NCI-H1417 (cell line): ENCODE measurements at places on chromosomes 3 and 15.

- DNase-seq, result peak; percentile 84
Measured at GRCh38 chr3:72446218-72447058, 401.8 kb downstream of the SHQ1 start.

DNA sequence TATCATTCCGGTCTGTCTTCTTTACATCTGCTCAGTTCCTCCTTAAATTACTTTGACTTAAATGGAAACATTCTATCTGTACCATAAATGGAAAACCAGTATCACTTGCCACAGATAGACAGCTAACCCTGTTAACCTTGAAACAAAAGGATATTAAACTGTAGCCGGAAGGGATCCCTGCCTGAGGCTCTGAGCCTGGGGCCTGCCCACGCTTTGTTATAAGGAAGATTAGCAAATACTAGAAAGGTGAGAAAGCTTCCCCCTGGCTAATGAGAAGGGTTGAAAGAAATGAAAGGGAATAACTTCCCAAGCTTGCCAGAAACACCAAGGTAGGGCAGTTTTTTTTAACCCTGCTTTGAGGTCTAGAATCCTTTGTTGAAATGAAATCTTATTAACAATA lies 927.6 kb downstream of the FHIT start:
- DNase-seq, result no peak

DNA sequence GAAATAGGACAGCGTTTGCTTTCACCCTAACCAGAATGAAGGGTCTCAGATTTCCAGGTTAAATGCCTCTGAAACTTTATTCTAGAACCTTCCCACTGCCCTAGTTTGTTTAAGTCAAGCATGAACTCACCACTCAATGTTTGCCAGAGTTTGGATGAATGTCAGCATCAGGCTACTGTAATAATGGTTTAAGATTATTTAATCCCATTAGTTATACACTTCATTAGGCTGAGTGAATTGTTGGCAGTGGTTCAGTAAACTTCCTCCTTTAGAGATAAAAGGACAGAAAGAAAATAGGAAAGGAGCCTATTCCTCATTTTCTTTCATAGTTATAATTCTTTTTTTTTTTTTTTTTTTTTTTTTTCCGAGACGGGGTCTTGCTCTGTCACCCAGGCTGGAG lies 401.9 kb upstream of the TPRG1 start:
- DNase-seq, result no peak

DNA sequence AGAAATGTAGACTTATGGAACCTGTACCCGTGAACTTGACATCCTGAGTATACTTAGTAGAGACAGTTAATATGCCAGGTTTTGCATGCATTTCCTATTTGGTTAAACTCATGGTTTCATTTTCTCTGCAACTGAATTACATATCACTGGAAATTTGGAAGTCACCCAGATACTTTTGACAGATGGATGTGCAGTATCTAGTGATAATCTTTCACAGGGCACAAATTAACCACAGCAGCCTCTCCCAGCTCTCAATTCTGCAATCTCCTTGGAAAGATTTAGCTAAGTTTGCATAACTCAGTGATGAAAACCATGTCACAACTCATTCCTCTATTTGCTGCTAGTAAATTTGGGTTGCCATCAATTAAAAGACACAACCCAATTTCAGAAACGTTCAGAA lies 162.3 kb upstream of the TPM1 start:
- DNase-seq, result no peak

GRCh38 chr3:45414823-45415222 lies 26.4 kb downstream of the LARS2 start:
- no peak for DNase-seq

DNA sequence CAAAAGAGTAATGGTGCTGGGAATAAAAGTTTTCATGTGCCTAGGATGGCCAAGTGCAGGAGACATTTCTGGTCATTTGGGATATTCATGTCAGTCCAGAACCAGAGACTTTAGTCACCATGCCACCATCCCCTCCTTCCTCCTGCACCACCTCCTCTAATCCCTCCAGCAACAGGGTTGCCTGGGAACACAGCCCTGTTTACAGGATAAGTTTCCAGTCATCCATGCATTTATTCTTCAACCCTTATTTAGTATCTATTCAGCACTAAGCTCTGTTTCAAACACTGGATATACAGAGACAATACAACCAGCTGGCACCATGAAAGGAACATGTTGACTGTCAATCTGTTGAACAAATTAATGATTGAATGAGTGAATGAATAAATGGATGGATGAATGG lies 211.7 kb downstream of the CLSTN2 start:
- no peak for DNase-seq

DNA sequence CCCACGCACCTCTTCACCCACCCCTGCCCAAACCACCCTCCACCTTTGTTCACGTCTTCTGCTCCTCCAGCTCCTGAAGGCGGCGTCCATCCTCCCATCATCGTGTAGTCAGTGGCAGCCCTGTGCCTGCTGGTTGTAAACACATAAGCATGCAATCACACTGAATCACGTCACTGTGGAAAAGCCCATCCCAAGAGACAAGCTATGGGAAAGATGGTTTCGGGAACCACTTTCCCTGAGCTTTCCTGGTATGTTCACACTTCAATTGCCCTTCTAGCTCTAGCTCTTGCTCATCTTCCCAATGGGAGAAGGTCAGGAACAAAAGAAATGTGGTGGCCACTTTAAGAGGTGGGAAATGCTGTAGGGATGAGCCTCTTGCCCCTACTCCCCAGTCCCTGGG lies 14.4 kb upstream of the GOLGA8J start:
- no peak for DNase-seq
